Activated CD8-positive, alpha-beta memory T cell treated with anti-CD3 and anti-CD28 coated beads, Interleukin-2, amount 10 ng/mL, durations not matched to agents 7 days and 5 days (primary cell): ENCODE measurements at places on chromosomes 6 and 20. TPM values are rescaled to one million over a fixed set of nuclear protein-coding genes. Genes with fewer than 3 reads are reported as not detected.
A peak's percentile ranks its signal among the peaks of the same experiment; 100 is the strongest.

DNA sequence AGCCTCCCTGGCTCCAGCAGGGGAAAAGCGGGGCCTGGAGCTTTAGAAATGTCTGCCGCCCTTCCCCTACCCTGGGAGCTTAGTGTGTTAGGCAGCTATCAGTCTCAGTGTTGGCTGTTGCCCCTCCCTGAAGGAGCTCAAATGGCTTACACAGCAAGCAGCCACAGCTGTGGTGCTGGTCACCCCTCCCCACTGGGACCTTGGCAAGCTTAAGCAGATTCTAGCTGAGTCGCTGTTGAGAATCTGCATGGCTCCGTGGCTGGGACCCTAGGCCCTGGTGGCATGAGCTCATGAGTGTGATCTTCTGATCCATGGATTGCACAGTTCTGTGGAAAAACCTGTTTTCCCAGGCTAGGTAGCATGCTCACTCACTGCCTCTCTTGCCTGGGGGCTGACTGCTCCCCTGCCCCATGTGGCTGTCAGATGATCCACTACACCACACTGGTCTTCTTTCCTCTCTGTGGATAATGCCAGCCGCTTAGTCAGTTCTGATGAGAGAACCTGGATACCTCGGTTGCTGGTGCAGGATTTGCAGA lies 714.0 kb downstream of the MAFB start:
- no peak for DNase-seq

GSTA4 gene
- total RNA-seq, result 2.9 TPM

OR5V1 gene
- total RNA-seq, result not detected

GRCh38 chr6:66189915-66190314 lies 482.9 kb upstream of the EYS start:
- DNase-seq, result no peak

PHACTR3 gene
- not detected for total RNA-seq

GRCh38 chr20:22559711-22560318 lies 24.6 kb downstream of the FOXA2 start:
- no peak for DNase-seq

- DNase-seq, result peak; percentile 76
These were observed 6.5 kb downstream of the TGM6 start for GRCh38 chr20:2387180-2387577.

GMPR gene
- 13.1 TPM for total RNA-seq

GRCh38 chr6:20600831-20601230 lies 66.6 kb downstream of the CDKAL1 start:
- no peak for DNase-seq

DNA sequence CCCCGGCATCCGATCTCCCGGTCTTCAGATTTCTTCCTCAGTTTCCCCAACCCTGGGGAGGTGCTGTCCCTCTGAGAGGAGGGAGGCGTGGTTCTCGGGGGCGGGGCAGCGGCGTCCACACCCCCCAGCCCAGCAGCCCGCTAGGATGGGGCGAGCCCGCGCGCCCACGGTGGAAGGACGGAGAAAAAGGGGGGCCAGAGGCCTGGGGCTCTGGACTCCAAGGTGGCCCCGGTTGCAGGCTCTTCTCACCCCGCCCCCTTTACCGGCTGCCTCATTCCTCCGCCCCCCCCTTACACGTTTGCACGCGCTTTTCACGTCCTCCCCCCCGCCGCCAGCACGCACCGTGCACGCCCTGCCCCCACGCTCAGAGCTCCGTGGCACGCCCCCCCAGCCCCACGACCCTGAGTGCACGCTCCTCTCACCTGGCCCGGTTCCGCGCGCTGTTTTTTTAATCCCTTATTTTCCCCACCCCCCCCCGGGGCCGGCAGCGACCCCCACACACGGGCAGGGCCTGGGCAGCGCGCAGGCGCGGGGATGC lies 402 bp downstream of the ZBTB12 start:
- DNase-seq, result peak; percentile 71

LTB gene
- total RNA-seq, result 839 TPM

DNA sequence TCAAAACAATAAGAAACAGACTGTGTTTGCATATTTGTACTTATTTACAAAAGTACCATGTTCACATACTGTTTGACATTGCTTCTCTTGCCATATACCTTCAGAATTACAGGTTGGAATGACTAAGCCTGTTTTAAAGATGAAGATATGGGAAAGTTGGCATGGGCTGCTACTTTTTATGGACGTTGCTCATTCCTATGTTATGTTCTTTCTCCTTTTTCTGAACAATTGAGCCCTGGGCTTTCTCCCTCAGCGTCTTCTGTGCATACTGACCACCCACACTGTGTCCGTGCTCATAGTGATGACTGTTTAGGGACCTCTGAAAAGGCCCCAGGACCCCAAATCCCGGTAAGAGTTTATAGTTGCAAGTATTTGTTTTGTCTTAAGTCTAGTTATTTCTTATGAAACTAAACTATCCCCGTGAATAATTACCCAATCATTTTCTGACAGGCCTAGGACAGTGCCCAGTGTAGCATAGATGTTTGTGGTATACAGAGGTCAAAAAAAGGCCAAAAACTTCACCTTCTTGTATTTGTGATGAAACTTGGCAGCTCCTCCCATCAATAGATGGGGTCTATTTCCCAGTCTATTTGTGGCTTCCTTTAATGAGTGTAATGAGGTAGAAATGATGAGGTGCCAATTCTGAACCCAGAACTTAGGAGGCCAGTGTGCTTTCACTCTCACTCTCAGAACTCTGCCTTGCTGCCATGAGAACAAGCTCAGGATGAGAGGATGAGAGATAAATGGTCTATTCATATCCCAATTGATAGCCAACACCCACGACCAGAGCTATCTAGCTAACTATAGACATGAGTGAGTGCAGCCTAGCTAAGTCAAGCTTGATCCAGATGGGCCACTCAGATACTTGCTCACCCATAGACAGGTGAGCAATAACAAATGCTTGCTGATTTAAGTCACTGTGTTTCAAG lies 40.9 kb downstream of the GSTA4 start:
- no peak for DNase-seq

TMC2 gene
- total RNA-seq, result not detected
